Myocyte (in vitro differentiated cells): ENCODE measurements at places on chromosomes 6 and 20.

GRCh38 chr6:85551264-85551663, 42.4 kb downstream of the SNX14 start:
- DNase-seq = peak; percentile 23

DNA sequence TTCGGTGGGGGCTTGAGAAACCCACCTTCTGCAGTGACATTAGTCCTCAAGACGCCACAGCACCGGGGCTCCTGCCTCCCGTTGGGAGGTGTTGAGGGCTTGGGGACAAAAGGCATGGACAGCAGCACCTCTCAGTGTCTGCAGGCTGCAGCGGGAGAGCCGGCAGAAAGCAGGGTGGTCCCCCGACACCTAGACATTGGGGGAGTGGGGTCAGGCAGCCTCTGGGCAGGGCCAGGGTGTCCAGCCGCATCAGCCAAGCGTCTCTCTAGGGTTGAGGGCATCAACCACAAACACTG, 264.7 kb downstream of the TAF4 start:
- DNase-seq = no peak

- DNase-seq = no peak
Measured at GRCh38 chr6:90289902-90290301, 6.7 kb downstream of the BACH2 start.

DNA sequence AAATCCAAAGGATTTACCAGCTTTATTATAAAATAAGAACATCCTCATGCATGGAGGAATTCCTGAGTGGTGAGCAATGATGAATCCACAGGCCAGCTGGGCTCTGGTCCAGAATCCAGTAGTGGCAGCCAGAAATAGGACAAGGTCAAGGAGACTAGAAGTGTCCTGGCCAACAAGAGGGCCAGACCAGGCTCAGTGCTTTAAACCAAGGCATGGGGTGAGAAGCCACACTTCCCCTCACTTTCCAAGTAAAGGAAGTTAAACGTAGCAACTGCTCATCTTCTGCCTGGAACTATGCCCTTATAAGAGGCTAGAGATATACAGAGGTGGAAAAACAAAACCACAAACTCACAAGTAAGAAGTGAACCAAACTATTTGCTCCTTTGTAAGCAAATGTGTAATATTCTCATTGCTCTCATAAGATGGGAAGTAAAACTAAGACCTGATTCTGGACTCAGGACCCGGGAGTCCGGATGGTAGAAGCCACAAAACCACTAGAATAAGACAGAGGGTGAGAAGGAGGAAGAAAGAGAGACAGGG, 253.2 kb downstream of the UST start:
- peak; percentile 93 for DNase-seq

GRCh38 chr6:110178626-110179405, 654 bp downstream of the WASF1 start:
- DNase-seq = peak; percentile 69

GRCh38 chr20:5000263-5001173, 792 bp downstream of the SLC23A2 start:
- no peak for DNase-seq

GRCh38 chr20:19017104-19017690, 195.2 kb upstream of the SLC24A3 start:
- no peak for DNase-seq

- DNase-seq = peak; percentile 49
Measured at GRCh38 chr20:2521369-2522305, 12.9 kb upstream of the ZNF343 start.

- DNase-seq = no peak
Measured at GRCh38 chr6:11128608-11129007, 17.1 kb upstream of the ERVFRD-1 start.

- DNase-seq = no peak
Measured at GRCh38 chr6:30571762-30572082, 480 bp downstream of the ABCF1 start.

GRCh38 chr6:134997133-134997995, 47.5 kb upstream of the ALDH8A1 start:
- DNase-seq = no peak

GRCh38 chr20:24747010-24747712, 201.9 kb upstream of the CST7 start:
- DNase-seq = no peak

DNA sequence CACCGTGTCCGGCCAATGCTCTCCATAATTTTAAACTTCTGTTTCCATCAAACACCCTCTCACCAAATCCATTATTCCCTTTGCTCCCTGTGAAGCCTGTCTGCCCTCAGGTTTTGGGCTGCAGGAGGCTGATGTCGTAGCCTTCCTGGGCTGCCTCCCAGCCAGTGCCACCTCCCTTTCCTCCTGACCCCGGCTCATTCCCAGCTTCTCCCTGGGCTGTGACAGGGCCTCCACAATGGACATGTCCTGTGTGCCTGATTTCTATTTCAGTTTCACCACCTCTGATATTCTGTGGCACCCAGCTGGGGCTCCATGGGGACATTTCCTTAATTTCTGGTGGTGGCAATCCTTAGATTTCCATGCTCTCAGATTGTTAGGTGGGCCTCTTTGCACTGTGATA, 28.8 kb downstream of the IL20RA start:
- DNase-seq = no peak

- DNase-seq = no peak
Measured at GRCh38 chr6:56348578-56348977, 101.2 kb upstream of the COL21A1 start.

- DNase-seq = no peak
Measured at GRCh38 chr6:12262236-12263061, 27.7 kb upstream of the EDN1 start.

DNA sequence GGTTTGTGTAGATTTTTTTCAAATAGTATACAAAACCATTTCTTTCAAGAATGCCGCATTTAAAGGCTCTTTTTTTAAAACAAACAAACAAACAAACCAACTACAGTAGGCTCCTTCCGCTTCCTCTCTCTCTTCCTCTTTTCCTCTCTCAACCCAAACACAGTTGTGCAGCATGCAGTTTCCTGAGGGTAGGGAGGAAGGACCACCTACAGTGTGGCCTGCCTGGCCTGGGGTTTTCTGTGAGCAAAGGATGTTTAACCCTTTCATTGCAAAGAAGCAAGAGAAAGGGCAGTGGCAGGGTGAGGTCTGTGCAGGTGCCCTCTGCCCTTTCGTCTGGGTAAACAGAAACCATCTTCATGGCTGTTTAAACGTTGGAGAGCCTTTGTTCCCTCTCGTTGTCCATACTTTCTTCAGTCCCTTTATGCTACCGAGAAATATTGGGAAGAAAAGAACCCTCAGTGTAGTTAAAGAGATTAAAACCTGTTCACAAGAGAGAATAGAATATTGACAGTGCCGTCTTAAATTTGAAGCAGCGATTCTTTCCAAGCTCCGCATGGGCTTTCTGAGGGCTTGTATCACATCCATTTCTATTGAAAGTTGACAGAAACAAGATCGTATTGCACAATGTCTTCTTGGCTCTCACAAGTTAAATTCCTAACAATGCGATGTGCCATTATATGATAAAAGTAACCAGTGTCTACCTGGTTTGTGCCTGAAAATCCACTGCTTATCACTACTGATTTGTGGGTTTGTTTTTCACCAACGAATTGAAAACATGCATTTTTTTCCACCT, 215.5 kb upstream of the SNX9 start:
- DNase-seq = no peak

GRCh38 chr6:109527989-109528388, 45.0 kb upstream of the ZBTB24 start:
- no peak for DNase-seq

DNA sequence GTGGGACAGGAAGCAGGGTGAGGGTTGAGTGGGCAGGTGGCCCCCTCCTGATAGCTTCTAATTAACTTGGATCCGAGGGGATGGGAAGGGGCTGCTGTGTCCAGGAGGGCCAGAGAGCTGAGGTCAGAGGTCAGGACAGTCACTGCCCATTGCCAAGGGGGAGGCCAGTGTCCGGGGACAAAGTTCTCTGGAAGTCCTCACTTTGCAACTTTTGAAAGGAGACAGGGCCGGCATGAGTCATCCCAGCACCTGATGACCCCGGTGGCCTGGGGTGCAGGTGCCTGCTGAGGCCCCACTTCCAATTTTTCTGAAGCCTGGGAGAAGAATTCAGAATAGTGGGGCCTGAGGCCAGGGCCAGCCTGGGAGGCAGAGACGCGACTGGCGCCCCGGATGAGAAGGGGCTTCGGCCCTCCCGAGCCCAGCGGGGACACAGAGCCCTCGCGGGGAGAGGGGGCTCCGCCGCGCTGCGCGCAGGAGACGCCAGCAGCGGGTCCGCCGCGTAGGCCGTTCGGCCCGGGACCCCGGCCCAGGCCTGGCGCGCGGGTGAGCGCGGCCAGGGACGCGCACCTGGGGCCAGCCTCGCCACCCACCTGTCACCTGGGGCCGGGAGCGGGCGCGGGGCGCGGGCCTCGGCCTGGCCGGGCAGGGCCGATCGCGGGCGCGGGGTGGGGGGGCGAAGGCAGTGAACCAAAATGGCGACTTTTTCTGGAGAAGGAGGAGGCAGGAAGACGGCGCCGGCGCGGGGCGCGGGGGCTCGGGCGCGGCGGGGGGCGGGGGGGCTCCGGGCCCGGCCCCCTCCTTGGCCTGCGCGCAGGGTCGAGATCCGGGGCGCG, 586 bp downstream of the ZNF512B start:
- DNase-seq = no peak

GRCh38 chr6:39430446-39430845, 107.9 kb upstream of the KCNK16 start:
- DNase-seq = peak; percentile 2

GRCh38 chr20:4775322-4776078, 53.8 kb downstream of the PRND start:
- no peak for DNase-seq

- DNase-seq = no peak
Measured at GRCh38 chr6:147078602-147079001, 125.6 kb upstream of the STXBP5 start.

GRCh38 chr20:51366155-51366886, 176.2 kb downstream of the NFATC2 start:
- peak; percentile 99 for DNase-seq

DNA sequence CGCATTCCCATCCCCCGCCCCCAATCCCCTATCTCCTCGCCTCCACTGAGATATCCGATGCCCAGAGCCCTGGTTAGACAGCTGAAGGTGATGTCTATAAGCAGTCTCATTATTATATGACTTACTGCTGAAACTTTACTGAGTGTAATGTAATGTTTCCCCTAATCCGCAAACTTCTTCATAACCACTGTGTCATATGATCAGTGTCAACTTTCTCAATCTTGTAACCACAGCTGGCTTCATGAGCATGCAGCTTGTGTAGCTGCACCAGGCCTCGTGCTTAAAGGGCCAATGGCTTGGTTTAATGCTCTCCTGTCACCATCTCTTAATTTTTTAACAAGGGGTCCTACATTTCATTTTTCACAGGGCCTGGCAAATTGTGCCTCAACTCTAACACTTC, 8.1 kb downstream of the ASIP start:
- DNase-seq = peak; percentile 86

DNA sequence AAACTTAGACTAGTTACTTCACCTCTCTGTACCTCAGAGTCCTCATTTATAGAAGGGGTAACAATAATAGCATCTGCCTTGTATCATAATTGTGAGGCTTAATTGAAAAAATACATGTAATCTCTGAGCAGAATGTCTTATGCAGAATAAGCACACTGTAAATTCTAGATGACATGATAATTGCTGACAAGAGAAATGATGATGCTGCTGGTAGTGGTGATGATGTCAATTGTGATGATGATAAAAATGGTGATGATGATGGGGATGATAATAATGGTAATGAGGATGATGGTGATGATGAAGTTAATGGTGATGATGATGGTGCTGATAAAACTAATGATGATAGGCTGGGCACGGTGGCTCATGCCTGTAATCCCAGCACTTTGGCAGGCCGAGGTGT, 346.1 kb upstream of the CDH4 start:
- no peak for DNase-seq

DNA sequence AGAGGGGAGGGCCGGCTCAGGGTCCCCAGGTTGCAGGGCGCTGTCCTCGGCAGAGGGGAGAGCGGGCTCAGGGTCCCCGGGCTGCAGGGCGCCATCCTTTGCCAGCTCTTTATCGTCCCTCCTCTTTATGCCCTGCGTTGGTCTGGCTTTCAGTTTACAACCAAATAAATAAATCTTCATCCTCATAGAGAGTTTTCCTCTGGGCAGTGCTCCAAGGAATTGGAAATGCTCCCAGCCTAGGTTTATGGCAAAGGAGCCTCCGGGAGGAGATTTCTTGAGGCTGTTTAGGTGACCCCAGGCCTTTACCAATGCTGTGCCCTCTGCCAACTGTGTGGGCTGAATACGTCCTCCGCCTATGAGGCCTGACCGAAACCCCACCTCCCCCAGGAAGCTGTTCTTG, 60.2 kb downstream of the CHMP4B start:
- no peak for DNase-seq
